ENCODE measurements at places on chromosomes 5 and 9.
A peak's percentile ranks its signal among the peaks of the same experiment; 100 is the strongest.

GRCh38 chr5:133948721-133949120, 19.7 kb downstream of the C5orf15 start:
- no peak for ATAC-seq

- no peak for ATAC-seq
These were observed 111.5 kb upstream of the CCDC152 start for GRCh38 chr5:42645138-42645537.

- ATAC-seq = no peak
These were observed 180.5 kb upstream of the DMAC1 start for GRCh38 chr9:7980041-7980440.

GRCh38 chr5:153350175-153350883, 140.1 kb upstream of the GRIA1 start:
- ATAC-seq = no peak

DNA sequence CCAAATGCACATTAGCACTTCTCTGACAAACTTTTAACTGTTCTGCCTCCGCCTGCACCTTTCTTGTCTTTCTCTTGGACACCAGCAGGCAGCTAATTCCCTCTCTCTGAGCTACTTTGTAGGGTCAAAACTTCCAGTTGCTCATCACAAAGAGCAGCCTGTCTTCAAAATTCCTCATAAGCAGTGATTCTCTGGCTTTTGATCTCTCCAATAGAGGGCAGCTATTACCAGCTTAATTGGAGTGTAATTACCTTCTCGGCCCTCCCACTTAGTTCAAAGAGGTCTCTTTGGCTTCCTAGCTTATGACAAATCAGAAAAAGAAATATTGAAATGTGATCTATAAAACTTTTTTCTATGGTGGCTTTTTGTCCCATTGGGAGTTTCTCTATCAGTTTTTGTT, 43.6 kb upstream of the RAD23B start:
- no peak for ATAC-seq

DNA sequence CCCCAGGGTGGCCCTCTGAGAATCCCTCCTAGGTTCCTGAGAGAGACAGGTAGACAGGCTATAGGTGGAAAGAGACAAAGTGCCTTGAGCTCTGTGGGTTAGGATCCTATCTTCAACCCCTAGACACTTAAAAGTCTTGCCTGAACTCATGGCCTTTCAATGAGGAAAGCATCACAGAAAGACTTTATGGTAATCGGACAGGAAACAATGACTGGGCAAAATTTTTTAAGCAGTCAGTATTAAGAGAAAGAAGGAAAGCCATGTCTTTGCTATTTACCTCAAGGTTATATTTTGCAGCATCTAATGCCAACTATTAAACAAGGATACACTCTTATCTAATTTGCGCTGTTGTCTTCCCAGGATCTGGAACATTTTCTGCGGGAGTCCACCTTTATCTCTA, 93.2 kb downstream of the PCSK1 start:
- ATAC-seq = no peak

GRCh38 chr9:128142061-128142460, 7.2 kb upstream of the LCN2 start:
- no peak for ATAC-seq

- ATAC-seq = no peak
These were observed 345.9 kb upstream of the CD180 start for GRCh38 chr5:67542479-67542878.

DNA sequence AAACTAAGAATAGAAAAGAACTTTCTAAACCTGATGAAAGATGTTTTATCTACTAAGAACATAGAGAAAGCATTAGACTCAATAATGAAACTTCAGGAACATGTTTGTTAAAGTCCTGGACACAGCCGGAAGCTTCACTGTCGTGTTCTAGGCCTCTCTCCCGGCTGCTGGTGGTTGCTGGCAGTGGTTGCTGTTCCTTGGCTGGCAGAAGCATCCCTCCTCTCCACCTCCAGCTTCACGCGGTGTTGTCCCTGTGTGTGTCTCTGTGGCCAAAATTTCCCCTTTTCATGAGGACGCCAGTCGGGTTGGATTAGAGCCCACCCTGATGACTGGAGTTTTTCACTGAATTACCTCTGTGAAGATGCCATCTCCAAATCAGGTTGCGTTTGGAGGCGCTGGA, 6.5 kb upstream of the MED10 start:
- ATAC-seq = no peak

DNA sequence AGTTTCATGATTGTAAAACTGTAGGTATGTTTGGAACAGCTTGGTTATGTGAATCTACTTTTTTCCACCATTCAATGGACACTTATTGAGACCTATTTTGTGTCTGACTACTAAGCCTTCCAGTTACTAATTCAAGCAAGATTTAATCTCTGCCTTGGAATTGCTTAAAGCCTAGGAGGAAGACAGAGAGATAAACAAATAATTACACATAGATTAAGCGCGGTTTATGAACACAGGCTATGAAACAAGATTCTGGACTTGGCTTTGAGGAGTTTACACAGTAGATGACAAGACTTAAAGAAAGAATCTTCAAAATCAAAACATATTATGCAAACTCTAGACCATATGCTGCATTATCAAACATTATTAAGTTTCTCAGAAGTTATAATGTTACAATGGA, 340.4 kb downstream of the RASEF start:
- no peak for ATAC-seq

- no peak for ATAC-seq
These were observed 1401.4 kb downstream of the EFNA5 start for GRCh38 chr5:106269252-106269843.

DNA sequence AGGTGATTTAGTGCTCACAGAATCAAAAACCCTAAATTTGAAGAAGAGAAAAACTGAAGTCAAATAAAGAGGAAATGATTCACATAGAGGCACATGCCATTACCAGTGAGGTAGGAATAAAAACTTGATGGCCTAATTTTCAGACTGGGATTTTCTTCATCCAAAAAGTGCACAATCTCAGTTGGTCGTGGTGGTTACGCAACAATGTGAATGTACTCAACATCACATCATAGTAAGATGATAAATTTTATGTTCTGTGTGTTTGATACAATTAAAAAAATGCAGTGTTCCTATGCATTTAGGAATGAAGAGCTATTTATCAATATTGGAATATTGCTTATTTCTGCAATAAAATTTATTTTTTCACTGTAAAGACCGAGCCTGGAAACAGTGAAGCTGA, 60.7 kb downstream of the SV2C start:
- ATAC-seq = no peak

DNA sequence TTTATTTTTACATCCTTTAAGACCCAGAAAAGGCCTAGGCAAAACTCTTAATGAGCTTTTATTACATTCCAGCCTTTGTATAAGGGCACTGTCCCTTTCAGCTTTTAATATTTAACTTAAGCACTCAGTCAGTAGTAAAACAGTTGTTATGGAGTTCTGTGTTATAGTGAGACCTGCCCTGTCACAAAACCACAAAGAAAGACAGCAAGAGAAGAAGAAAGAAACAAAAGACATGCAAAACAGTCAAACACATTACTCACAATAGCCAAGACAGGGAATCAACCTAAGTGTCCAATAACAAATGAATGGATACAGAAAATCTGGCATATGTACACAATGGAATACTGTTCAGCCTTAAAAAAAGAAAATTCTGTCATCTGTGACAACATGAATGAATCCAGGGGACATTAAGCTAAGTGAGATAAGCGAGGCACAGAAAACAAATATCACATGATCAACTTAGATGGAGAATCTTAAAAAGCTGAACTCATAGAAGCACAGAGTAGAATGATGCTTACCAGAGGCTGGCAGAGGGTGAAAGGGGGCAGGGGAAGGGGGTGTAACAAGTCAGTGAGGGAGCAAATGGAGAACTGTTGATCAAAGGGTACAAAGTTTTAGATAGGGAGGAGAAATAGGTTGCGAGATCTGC, 63.8 kb upstream of the CCNG1 start:
- ATAC-seq = no peak

- ATAC-seq = peak; percentile 12
These were observed 2.5 kb downstream of the PTGES2 start for GRCh38 chr9:128124873-128125579.

- ATAC-seq = no peak
These were observed 91.1 kb downstream of the BARX1 start for GRCh38 chr9:93864032-93864431.

DNA sequence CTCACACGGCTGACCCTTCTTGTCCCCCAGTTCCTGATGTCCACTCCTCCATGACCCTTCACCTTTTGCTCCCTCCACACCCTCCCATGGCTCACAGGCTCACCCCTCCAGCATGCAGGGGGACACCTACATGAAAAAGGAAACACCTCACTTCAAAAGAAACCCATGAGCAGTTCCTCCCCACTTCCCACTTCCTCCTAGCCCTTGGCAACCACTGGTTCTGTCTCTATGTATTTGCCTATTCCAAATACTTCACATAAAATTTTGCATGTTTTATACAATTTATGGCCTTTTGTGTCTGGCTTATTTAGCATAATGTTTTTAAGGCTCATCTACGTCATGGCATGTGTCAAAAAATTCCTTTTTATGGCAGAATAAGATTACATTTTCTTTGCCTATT, 100.2 kb upstream of the S1PR3 start:
- no peak for ATAC-seq

DNA sequence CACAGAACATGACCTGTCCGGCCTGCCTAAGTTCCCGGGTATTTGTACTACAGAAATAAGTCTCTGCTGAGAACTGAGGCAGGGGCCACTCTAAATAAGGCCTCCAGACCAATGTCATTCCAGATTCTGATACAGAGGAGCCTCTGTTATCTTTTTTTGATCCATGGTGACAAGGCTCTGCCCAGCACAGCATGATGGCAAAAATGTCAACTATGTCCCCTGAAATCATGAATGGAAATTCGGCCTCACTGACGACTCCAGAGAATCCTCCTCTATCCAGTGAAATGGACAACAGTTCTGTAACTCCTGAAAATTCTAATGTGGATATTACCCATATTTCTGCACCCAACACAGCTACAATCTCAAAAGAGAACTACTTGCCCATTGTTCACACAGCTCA, 335.0 kb downstream of the DNAH5 start:
- ATAC-seq = no peak

- ATAC-seq = no peak
These were observed 14.5 kb downstream of the TERT start for GRCh38 chr5:1280177-1281037.

DNA sequence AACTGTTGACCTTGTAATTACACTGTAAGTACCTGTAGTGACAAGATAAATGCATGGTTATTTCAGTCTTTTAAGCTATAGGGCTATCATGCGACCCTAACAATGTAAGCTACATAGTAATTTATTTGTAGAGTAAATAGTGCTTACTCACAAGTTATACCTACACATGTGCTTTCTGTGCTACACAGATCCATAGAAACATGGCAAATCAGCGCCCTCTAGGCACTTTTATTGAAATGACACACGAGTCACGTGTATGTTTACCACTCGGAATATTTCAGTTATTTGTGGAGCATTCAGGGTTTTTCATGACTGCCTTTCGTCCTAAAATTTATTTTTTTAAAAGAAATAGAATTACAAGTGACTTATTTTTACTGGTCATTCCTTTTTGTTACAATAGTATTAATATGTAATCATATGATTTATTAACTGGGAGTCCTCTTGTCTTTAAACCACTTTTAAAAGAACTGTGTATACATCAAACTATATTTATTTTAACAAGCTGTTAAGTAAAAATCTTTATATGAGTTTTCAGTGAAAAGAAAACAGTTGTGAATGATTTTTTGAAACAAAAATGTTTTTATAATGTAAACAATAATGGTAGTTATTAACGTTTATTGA, 1242.3 kb upstream of the WWC1 start:
- no peak for ATAC-seq

- ATAC-seq = no peak
These were observed 224.2 kb downstream of the MELK start for GRCh38 chr9:36796671-36797419.

- ATAC-seq = no peak
These were observed 6.9 kb downstream of the SELENOP start for GRCh38 chr5:42804717-42805339.

- ATAC-seq = no peak
These were observed 2.7 kb downstream of the NDST1 start for GRCh38 chr5:150510460-150511263.

- ATAC-seq = no peak
These were observed 722.8 kb upstream of the GRAMD2B start for GRCh38 chr5:125700380-125700861.

DNA sequence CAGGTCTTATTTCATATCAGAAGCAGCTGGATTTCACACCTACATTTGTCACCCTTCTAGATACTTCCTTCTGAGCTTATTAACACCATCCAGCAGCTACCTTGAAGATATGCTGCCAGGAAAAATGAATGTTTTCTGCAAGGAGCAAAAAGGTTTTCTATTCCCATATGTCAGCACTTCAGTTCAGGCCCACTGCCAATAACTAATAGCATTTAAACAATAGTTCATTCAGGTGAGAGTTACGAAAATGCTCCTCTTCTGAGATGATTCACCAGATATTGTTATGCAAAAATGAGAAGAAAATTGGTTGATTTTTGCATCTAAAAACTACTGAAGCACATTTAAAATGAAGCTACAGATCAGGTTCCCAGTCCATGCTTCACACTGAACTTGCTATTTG, 56.4 kb upstream of the ISL1 start:
- ATAC-seq = no peak

DNA sequence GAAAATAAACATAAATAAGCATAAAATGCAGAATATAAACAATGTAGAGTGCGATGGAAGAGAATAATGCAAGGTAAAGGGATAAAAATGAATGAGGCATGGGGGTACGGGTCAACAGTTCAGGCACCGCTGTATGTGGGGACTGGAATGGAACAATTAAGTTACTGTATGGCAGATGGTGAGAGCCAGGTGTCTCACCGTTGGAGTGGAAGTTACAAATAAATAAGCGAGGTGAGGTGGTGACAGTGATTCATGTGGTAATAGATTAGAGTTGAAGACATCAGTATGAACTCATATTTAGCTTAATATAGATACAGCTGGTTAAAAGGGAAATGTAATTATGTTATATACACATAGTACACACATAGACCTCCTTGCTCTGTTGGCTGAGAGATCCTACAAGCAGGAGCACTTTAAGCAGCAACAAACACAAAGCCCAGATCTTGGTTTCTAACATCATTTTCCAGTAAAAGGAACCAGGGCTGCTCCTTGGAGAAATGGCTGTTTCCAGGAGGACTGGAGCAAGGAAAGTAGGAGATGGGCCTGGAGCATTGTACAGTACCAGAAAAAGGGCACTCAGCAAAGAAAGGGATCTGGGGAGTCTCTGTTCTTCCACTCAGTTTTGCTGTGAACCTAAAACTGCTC, 2.4 kb upstream of the OMD start:
- ATAC-seq = no peak

- ATAC-seq = no peak
These were observed 69.2 kb upstream of the S1PR3 start for GRCh38 chr9:88922091-88922490.
